Frontal cortex (tissue), 4 donors: ENCODE measurements at places on chromosomes 13 and 19. TPM values are rescaled to one million over a fixed set of nuclear protein-coding genes. Genes with fewer than 3 reads are reported as not detected.

CBLC gene
- not detected for total RNA-seq

COX7A1 gene
- total RNA-seq: 1.6 TPM

ZNF586 gene
- total RNA-seq: 61.1 TPM

LRFN3 gene
- 7.7 TPM for total RNA-seq

INSL3 gene
- not detected for total RNA-seq

SIGLEC5 gene
- total RNA-seq: under 0.01 TPM

CD22 gene
- not detected for total RNA-seq

CGB5 gene
- not detected for total RNA-seq

DNA sequence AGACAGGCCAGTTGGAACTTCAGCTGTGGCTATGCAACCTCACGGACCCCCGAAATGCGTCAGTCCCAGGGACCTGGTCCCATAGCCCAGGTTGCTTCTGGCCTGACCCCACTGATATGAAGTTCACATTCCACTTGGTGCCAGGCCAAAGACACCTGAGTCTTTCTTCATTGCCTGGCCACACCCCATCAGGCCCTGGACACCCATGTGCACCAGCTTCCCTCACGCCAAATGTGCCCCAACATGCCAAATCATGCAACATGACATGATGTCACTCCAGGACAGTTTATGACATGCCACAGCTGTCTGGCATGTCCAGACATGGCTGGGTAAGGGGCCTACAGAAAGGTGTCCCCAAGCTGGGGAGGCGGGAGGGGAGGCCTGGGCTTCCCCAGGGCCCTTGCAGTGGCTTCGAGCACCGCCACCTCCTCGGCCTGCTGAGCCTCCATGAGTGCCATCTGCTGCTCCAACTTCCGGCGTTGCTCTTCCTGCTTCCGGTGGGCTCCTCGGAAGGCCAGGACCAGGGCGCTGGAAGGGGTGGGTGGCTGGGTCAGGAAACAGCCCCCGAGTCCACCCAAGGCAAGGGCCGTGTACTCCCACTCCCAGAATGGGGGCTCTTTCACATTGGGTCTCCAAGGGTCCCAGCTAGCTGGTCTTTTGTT, 4.3 kb upstream of the NR2F6 start:
- no peak for DNase-seq

GRCh38 chr13:45216193-45216592, 15.3 kb upstream of the KCTD4 start:
- no peak for DNase-seq

- DNase-seq: peak; percentile 67
These were observed 19.6 kb downstream of the TMEM150B start for GRCh38 chr19:55305491-55305890.

- no peak for DNase-seq
These were observed 81.7 kb downstream of the TNFRSF19 start for GRCh38 chr13:23651887-23652286.

- DNase-seq: no peak
These were observed 47.1 kb upstream of the ANKRD10 start for GRCh38 chr13:110961959-110962358.

GRCh38 chr13:76016799-76017400, 380.8 kb downstream of the LMO7 start:
- DNase-seq: no peak

- DNase-seq: no peak
These were observed 707.5 kb downstream of the SLITRK6 start for GRCh38 chr13:85091631-85092234.

- DNase-seq: no peak
These were observed 902.2 kb downstream of the GPC5 start for GRCh38 chr13:92300651-92301050.

GRCh38 chr19:54462655-54463530, 685 bp downstream of the LENG9 start:
- no peak for DNase-seq

DNA sequence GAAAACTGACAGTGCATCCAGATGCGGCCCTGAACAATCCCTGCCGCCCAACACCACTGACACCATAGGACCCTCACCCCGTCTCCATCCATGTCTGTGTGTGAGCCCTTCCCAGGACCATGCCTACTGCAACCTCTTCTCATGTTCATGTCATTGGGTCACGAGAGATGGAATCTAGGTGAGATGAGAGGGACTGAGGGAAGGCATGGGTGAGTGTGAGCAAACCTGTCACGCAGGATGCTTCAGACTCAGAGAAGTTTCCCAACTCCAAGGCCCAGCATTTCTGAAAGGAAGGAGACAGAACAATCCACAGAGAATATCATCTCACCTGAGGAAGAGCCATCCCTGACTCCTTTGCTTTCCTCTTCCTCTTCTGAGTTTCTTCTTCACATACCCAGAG, 5.7 kb downstream of the ZNF888 start:
- no peak for DNase-seq

- DNase-seq: peak; percentile 83
These were observed 10.3 kb upstream of the BBC3 start for GRCh38 chr19:47240996-47241918.

- no peak for DNase-seq
These were observed 621.4 kb downstream of the DIAPH3 start for GRCh38 chr13:59542303-59542702.

DNA sequence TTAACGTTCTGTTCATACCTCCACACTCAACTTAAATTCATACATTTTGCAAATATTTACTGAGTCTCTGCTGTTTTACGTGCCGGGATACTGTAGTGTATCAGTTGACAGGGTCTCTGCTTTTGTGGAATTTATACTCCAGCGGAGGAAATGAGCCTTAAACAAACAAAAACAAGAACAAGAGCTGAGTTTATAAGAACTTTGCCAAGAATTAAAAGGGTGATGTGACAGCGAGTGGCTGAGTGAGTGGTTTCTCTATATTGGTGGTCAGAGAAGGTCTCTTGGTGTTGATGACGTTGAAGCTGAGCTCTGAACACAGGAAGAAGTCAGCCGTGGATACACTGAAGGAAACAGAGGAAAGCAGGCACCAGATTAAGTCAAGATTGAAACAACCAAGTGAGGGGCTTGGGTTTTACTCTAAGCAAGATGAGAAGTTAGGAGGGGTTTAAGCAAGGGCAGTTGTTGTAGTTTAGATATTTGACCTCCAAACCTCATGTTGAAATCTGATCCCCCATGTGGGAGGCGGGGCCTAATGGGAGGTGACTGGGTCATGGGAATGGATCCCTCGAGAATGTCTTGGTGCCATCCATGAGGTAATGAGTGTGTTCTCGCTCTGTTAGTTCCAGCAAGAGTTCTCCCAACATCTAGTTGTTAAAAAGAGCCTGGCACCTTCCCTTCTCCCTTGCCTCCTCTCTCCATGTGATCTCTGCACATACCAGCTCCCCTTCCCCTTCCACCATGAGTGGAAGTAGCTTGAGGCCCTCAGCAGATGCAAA, 248.3 kb downstream of the DCLK1 start:
- DNase-seq: no peak

- no peak for DNase-seq
These were observed 156.5 kb upstream of the SPRY2 start for GRCh38 chr13:80497439-80497838.
